ENCODE measurements at places on chromosomes 1 and 21.

GRCh38 chr1:7989762-7990428 lies 28.4 kb downstream of the PARK7 start:
- DNase-seq = no peak

DNA sequence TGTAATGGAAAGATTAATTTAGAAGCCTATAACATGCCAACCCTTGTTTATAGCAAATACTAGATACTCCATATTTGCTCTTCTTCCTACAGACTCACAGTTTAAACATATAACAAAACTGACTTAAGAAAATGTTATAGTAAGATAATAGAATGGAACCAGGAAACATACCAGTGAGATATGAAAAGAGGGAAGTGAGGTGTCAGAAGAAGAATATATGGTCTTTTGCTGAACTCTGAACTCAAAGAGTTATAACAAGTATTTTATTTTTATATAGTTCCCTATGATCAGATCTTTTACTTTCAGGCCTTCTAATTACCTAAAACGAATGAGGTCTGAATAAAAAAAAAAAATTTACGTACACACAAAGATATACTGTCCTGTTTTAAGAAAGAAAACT lies 20.9 kb downstream of the TMED5 start:
- no peak for DNase-seq

- no peak for DNase-seq
These were observed 45.8 kb downstream of the RGS7 start for GRCh38 chr1:241311056-241311746.

- DNase-seq = no peak
These were observed 37.3 kb downstream of the KCNK2 start for GRCh38 chr1:215119719-215120365.

- DNase-seq = no peak
These were observed 69.9 kb downstream of the TMEM53 start for GRCh38 chr1:44604157-44604955.

- no peak for DNase-seq
These were observed 378.8 kb downstream of the USP25 start for GRCh38 chr21:16108561-16109075.

- no peak for DNase-seq
These were observed 4.5 kb downstream of the TNFSF4 start for GRCh38 chr1:173202424-173203145.

DNA sequence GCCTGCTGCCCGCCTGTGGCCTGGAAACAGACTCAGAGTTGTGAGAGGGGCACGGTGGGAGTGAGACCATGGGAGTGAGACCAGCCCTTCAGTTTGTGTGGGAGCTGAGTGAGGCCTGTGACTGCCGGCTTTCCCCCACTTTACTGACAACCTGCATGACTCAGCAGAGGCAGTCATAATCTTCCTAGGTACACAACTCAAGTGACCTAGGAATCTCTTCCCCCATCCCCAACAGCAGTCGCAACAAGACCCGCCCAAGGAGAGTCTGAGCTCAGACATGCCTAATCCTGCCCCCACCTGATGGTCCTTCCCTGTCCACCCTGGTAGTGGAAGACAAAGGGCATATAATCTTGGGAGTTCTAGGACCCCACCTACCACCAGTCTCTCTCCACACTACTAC lies 44.2 kb downstream of the KLHL20 start:
- no peak for DNase-seq

DNA sequence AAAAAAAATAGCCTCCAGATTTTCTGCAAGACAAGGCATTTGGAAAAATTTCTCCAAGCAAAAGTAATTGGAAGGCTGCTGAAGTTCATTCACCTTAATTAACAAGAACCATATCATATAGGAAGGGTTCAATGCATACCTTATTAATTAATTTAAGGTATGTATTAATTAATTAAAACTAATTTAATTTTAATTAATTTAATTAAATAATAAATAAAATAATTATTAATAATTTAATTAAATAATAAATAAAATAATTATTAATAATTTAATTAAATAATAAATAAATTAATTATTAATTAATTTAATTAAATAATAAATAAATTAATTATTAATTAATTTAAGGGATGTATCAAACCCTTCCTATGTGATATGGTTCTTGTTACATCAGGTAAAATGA lies 7.9 kb downstream of the OR2L13 start:
- no peak for DNase-seq

- no peak for DNase-seq
These were observed 1.6 kb upstream of the HAX1 start for GRCh38 chr1:154270833-154271232.

DNA sequence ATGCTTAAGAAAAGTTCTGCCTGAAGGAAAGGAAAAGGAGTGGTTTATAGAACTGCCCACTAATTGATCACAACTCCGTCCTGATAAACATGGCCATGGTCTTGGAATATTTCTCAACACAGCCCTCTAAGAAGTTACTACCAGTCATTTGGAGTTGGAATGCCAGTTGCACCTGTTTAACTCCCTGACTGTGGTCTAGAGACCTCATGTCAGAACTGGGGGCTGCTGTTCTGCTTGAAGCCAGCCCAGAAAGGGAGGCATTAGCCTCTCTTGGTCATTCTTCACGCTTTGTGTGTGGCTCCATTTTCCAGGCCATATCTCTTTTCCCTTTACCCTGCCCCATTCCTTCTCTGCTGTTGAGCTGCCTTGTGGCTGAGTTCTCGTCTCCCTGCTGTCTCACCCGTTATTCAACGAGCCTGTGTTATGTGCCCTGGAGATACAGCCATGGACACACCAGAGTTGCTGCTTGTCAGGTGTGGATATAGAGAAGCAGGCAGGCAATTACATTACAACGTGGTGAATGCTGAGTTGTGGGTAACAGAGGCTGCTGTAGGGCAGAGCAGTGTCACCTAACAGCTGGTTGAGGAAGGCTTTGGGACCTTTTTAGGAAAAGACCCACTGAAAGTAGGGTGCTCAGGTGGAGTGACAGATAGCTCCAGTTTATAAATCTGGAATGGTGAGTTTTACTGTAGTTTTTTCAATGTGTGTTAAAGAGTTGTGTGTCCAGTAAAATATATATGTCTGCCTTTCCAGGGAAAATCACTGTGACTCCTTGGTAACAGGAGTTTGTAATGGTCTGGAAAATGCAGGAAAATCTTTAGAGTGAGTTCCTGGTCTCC lies 137.0 kb upstream of the IPO9 start:
- no peak for DNase-seq

- no peak for DNase-seq
These were observed 37.3 kb downstream of the MAST2 start for GRCh38 chr1:45840704-45841103.

DNA sequence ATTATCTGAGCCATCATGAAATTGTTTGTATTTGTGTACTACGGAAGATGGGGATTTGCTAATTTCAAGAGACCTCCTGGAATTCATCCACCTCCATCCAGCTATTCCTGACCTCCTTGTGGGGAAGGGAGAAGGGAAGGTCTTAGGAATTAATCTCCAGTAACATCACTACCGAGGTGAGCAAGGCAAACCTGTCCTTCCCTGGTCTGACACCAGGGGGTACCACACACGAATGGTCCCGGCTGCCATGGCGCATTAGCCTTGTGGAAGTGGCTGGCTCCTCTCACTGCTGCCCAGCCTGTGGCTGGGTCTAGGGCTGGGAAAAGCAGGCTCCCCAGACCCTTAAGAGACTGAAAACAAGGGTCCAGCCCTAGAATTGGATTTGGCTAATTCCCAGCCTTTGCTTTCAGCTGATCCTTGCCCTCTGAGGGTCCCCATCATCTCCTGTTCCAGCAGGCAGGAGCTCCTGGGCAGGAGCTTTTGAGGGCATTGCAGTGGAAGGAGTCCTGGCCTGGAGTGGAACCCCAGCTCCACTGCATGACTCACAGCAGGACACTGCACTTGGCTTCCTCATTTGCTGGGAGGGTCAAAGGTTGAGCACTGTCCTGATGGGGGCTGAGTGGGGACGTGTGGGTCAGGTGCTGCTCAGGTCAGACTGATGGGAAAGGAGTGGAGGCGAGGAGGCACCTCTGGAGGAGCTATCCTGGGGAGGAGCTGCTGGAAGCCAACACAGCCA lies 34.8 kb downstream of the RIMS3 start:
- DNase-seq = no peak

DNA sequence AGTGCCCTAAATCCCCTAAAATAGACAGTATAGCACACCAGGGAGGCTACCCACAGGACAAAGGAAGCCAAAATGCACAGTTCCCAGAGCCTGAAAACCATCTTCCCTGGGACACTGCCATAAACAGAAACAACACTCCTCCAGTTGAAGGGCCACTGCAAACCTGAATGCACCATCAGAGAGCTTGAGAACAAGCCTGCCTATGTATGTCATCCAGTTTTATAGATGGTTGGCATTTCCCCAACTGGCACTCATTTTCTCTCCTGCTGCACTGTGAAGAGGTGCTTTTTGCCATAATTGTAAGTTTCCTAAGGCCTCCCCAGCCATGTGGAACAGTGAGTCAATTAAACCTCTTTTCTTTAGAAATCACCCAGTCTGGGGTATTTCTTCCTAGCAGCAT lies 169.0 kb downstream of the AGBL4 start:
- DNase-seq = no peak

- no peak for DNase-seq
These were observed 22.3 kb upstream of the HPCAL4 start for GRCh38 chr1:39713557-39713956.

GRCh38 chr1:193333166-193333565 lies 146.8 kb upstream of the B3GALT2 start:
- DNase-seq = no peak

DNA sequence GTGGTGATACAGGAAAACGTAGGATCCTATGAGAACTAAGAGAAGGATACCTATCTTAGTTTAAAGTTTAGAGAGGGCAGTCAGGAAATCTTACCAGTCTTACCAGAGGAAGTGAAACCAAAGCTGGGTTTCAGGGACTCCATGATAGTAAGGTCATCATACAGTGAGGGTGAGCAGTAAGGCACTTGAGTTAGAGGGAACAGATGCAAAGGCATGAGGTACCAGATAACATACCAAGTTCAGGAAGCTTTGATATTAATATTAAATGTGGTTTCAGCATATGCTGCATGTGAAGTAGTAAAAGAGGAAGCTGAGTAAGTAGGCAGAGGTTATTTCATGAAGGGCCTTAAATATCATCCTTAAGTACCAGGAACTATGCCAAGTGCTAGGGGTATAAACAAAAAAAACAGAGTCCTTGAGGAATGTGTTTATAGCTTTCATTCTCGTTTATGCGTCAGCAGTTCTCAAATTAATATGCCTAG lies 16.9 kb downstream of the ATG4C start:
- no peak for DNase-seq

- DNase-seq = no peak
These were observed 904 bp downstream of the GJB3 start for GRCh38 chr1:34781844-34782391.

DNA sequence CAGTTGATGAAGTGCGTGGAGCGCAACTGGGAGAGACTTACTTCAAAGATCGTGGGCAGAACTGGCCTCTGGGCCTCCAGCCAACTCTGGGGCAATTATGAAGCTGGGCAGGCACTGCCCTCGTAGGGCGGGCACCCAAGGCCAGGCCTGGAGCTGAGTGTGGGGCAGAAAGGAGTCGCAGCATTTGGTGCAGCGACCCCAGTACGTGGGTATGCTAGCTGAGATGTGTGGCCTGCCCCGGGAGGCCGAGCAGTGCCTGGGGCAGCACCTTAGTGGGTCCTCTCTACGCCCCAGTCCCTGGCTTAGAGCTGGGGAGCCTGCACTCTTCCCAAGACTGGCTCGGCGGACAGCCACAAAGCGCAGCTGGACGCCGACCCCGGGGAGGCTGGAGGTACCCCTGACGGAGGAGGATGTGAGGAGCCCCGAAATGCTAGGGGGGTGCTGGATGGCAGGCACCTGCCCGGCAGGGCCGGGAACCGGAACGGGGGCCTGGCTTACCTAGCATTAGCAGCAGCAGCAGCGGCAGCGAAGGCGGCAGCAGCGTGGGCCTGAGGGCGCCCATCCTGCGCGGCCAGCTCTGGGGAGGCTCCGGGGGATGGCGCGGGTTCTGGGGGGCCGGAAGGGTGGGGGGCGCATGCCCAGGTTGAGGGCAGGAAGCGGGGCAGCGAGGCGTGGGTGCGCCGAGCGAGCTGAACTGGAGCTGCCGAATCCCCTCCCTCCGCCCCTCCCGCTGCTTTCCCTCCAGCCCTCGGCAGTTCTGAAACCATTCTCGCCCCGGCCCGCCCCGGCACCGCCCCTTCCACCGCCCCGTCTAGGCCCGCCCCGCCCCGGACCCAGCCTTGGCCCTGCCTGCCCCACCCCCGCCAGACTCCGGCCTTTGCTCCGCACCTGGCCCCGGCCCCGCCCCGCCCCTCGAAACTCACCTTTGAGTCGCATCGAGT lies at the start of gene IGSF8:
TSS of gene IGSF8 (minus strand) at position 709 of the 941 bp plus-strand sequence. CDS start at position 562, 147 bp downstream.
- peak; percentile 93 for DNase-seq

DNA sequence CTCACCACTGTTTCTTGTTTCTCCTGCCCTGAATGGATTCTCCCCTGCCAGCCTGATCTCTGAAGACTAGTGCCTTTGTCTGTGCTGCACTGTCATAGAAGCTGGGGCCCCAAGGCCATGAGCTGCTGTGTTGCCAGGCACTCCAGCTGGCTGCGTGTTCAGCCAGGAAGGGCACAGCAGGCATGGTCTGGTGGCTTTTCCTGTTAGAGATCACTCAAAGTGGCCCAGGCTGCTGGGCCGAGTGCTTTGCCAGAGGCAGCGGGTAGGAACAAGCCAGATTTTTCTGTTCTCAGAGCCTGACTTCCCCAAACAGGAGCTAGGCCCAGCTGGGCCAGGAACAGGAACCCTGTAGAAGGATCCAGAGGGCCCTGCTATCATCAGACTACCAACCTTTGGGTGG lies 5.2 kb downstream of the ADPRS start:
- DNase-seq = no peak

GRCh38 chr1:20185834-20186782 lies at the start of the genes PLA2G2C and UBXN10:
Gene PLA2G2C, minus strand, starts transcription at chr1:20186518. Its CDS starts 9,155 bp downstream, at chr1:20177363.
Gene UBXN10, plus strand, starts transcription at chr1:20186096. Its CDS starts 4,466 bp downstream, at chr1:20190562.
- DNase-seq = no peak

DNA sequence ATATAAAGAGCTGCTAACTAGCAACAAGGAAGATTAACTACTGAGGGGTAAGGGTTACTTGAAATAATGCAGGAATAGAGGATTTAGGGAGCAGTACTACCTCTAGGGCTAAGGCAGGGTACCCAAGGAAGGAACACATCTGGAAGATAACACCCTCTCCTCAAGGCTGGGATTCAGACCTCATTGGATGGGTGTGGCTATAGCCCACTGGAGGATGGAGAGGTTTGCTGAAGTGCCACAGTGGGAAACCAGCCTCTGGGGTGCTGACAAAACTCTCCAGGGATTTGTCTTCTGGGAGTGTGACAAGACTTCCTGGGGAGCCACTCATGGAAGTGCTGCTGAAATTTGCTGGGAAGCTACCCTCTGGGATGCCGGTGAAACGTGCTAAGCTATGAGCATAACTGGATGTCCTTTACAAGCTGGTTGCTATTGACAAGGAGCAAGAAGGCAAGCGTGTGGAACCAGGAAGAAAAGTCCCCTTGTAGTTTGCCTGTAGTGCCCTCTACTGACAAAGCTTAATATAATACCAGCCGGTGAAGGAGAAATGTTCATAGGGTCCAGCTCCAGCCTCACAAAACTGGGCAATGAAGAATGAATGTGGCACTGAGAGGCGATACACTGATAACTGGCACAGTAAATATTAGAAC lies 122.8 kb upstream of the USP24 start:
- DNase-seq = no peak

GRCh38 chr1:39722495-39722894 lies 16.2 kb upstream of the PPIE start:
- DNase-seq = no peak

- no peak for DNase-seq
These were observed 27.9 kb upstream of the ZNF496 start for GRCh38 chr1:247359559-247359958.

- no peak for DNase-seq
These were observed 80.0 kb upstream of the TNR start for GRCh38 chr1:175823406-175823805.

- no peak for DNase-seq
These were observed 49.5 kb downstream of the TRIM11 start for GRCh38 chr1:228356897-228357680.

GRCh38 chr1:175628548-175629317 lies 114.7 kb downstream of the TNR start:
- no peak for DNase-seq

Data from NCI-H187 treated with DMSO at 0.1 percent for 48 hours (cell line).